ENCODE measurements at places on chromosomes 11 and 22. TPM values are rescaled to one million over a fixed set of nuclear protein-coding genes. Genes with fewer than 3 reads are reported as not detected.
A peak's percentile ranks its signal among the peaks of the same experiment; 100 is the strongest.

Gene OR51E2
- total RNA-seq, result not detected

Gene CBLIF
- total RNA-seq, result not detected

Gene NCAM1
- not detected for total RNA-seq

Gene MYO7A
- 0.20 TPM for total RNA-seq

Gene ACR
- total RNA-seq, result not detected

Gene RAB30
- total RNA-seq, result 12.3 TPM

- no peak for DNase-seq
Observed at GRCh38 chr11:69526453-69526810, 45.0 kb downstream of the LINC01488 start.

DNA sequence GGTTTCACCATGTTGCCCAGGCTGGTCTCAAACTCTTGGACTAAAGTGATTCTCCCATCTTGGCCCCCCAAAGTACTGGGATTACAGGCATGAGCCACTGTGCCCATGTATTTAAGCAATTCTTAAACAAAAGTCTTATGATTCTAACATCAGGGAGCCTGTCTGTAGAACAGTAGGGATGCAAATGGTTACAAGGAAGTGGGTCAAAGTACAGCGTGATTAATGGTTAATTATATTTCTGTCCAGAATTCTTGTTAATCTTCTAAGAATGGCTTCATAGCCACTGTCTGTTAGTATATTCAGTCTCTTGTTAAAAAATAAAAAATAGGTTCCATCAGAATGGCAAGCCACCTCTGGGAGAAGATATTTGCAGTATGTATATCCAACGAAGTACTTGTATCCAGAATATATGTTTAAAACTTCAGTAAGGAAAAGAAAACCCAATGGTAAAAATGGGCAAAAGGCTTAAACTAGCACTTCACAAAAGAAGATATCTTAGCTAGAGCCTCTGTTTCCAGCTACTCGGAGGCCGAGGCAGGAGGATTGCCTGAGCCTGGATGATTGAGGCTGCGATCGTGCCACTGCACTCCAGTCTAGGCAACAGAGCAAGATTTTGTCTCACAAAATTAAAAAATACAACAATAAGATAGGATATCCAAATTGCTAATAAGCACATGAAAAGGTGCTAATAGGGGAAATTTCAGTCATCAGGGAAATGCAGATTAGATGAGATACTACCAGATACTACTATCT is 22.9 kb downstream of the ATG13 start:
- no peak for DNase-seq

- peak; percentile 17 for DNase-seq
Observed at GRCh38 chr11:134412203-134413042, at the start of gene B3GAT1. TSS of gene B3GAT1 (minus strand) at chr11:134412242. CDS start at chr11:134387659, 24,583 bp downstream.

- no peak for DNase-seq
Observed at GRCh38 chr11:77407613-77408012, 66.3 kb downstream of the PAK1 start.

DNA sequence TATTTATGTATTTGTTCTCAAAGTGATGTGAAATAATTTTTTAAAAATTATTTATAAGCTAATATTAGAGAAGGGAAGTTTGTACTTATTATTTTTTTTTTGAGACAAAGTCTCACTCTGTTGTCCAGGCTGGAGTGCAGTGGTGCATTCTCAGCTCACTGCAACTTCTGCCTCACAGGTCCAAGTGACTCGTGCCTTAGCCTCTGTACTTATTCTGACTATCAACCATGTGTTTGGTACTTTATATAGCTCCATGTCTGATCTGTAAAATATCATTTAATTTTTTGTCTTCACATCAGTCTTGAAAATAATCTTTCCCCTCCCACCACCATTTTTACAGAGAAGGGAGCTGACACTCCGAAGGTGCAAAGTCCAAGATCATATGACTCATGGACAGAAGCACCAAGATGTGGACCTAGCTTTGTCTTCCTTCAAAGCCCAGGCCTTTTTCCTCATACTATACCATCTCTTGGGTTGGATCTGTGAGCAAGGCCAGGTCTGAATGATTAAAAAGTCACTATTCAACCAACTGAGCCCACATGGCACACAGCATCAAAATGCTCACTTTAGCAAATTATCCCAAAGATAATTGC is 32.4 kb upstream of the EED start:
- DNase-seq, result no peak

DNA sequence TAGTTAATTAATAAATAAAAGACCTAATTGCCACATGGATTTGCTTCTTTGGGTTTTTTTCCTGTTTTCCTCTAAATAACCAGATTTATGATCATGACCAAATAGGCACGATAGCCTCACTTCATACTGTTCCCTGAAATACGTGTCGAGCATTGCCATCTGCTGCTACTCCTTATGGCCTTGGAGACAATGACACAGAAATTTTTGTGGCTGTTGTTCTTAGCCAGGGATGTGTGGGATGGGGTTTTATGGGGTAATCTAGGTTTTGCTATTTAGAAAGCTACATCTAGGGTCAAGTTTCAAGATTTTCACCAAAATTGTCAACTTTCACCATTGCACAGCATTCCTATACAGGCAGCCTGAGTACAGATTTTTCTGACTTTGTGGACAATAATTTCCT is 145.2 kb downstream of the DBX1 start:
- no peak for DNase-seq

- DNase-seq, result peak; percentile 39
Observed at GRCh38 chr11:95699631-95700470, 89.7 kb downstream of the FAM76B start.

DNA sequence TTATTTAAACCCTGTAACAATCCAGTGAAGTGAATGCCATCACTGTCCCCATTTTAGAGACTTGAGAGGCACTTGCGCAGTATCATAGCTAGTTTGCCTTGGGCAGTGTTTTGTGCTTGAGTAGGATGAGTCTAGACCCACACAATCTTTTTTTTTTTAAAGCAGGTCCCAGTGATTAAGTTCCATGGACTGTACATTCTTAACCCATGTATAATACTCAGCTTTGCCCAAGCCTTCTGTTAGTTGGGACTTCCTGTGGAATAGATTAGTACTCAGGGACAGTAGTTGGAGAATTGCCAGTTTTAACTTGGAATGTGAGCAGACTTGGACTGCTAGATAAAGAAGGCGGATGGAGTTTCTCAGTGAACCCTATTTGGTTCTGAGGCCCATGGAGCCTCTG is 108.6 kb upstream of the RASSF10 start:
- no peak for DNase-seq

DNA sequence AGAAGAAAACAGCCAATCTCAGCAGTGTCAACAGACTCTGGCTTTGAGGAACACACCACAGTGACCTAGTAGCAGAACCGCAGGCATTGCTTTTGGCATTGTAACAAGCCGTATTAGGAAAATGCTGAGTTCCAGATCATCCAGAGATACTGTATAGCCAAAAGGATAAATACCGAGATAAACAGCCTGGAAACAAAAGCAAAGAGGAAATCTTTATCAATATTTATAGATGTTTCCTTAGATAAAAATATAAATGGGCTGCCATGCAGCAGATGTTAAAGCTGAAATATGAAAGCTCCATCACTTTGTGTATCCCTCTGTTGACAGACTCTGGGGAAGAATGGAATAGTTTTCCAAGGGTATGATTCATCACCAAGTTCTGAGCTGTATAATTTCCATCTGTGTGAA is 98.9 kb upstream of the TP53AIP1 start:
- DNase-seq, result no peak

- DNase-seq, result no peak
Observed at GRCh38 chr22:44459551-44459950, 38.5 kb downstream of the RTL6 start.

- no peak for DNase-seq
Observed at GRCh38 chr11:111393096-111393495, 14.0 kb upstream of the POU2AF1 start.

GRCh38 chr22:31119026-31119717 is 3.6 kb upstream of the INPP5J start:
- DNase-seq, result no peak

GRCh38 chr11:45502226-45502545 is 163.2 kb downstream of the CHST1 start:
- no peak for DNase-seq

DNA sequence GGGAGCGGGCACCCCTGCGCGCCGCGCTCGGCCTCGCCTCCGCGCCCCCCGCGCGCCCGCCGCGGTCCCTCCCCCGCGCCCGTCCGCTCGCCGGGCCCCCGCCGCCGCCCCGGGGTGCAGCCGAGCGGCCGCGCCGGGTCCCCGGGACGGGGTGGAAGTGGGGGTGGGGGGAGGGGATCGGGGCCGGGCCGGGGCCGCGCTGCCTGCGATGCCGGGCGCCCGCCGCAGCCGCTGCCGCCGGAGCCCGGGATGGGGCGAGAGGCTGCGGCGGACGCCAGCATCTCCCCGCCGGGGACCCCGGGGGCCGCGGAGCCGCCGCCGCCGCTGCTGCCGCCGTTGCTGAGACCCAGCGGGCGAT is 365 bp downstream of the MGAT3 start:
- DNase-seq, result no peak

- no peak for DNase-seq
Observed at GRCh38 chr22:28155808-28156207, 236.8 kb upstream of the PITPNB start.

- no peak for DNase-seq
Observed at GRCh38 chr11:117835576-117835975, 11.0 kb upstream of the FXYD2 start.

GRCh38 chr22:50503475-50504145 is 3.9 kb downstream of the LMF2 start:
- no peak for DNase-seq

DNA sequence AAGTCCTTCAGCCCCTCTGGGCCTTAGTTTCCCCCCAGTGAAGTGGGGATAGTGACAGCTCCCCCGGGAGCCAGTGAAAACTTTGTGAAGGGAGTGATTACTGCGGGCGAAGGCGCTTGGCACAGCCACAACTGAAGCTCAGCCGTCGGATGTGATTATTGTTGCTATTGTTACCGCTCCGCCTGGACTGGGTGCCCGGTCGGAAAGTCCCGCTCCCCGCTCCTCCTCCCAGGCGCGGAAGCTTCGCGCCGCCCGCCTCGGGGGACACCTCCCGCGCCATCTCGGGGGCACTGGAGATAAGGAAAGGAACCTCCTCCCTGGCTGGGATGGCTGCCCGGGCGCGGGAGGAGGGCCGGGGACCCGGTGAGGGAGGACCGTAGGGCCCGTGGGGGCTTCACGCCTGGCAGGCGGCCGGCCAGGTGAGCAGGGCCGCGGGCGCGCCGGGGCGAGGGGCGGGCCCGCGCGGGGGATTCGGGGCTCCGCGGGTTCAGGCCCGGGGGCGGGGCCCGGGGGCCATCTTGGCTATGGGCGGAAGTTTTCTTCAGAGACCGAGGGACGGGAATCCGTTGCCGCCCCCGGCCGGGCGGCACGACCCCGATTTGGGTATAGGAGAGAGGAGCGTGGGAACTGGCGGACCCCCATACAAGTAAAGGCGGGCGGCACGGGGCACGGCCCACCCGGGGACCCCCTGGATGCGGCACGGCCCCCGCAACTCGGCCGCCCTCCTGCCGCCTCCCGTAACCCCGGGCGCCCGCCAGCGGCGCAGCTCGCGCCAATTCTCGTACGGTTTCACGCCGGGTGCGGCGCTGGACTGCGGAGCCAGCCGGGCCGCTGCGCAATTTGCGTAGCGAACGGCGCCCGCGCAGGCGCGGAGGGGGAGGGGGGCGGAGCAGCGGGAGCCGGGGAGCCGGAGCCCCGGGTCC is at the start of gene GPR137:
Gene GPR137, plus strand, starts transcription at position 887 of the 923 bp plus-strand sequence. CDS start 677 bp downstream, outside the sequence.
- peak; percentile 96 for DNase-seq

DNA sequence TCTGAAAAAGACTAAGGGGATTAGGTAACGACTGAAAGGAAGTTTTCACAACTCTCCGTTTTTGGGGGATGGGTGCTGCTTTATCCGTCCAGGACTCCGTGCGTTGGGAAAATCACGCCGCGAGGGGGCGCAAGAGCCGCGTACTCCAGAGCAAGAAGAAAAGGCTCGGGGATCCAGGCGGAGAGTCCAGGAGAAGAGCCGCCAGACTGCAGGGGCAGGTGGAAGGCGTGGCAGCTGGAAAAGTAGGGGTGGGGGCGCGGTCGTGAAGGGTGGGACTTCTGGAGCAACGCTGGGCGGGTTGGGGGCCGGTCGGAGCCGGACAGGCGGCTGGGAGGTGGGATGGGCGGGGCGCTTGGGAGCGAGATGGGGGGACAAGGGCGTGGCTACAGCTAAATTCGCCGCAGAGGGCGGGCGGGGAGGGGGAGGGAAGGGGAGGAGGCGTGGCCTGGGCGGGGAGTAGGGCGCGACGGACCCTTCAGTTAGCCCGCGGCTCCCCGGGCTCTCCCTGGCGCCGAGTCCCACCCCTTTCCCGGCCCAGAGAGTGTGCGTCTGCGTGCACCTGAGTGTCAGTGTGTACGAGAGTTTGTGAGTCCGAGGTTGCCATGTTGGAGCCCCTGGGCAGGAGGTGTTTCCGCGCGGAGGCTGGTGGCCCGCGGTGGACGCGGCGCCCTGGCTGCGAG is 613 bp upstream of the ARHGEF17 start:
- DNase-seq, result peak; percentile 87

GRCh38 chr11:48054994-48055291 is 74.6 kb downstream of the PTPRJ start:
- no peak for DNase-seq

- DNase-seq, result no peak
Observed at GRCh38 chr11:27277843-27278242, 85.2 kb downstream of the CCDC34 start.

- DNase-seq, result no peak
Observed at GRCh38 chr22:46854125-46854870, 91.8 kb downstream of the TBC1D22A start.

GRCh38 chr11:11237070-11237832 is 115.8 kb downstream of the CSNK2A3 start:
- no peak for DNase-seq

DNA sequence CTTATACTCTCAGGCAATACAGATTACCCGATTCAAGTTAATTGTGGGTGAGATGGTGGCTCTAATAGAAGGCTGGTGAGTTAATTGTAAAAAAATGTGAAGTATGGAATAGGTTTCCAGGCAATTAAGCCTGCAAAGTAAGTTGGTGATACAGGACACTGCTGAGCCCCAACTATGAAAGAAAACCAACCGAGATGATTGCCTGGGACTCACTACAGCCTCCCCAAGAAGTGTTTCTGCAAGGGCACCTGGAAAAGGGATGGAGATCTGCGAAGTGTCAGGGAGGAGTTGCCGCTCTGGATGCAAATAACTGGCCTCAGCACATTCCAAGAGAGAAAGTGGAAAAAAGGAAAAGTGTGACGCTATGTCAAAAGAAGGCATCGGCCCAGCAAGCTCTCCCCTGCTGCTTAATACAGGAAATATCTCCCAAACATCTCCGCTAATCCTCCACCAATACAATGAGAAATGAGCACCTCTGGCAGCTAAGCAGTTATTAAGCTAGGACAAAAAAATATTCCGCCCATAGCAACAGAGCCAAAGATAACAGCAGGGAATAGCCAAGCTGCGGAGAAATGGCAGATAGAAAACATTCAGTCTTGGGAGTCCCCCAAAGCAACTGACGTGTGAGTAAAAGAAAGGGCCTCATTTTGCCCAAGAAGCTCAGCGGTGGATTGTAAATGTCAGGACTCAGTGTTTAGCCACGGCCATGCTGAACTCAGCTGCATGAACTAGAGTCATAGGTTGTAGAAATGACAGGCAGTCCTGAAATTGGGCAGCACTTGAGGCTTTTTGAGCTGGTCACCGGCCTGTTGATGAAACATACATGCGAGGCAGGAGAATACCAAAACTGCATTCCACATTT is 133.7 kb downstream of the SNX19 start:
- no peak for DNase-seq
